ENCODE measurements at places on chromosomes 5 and 9. TPM values are rescaled to one million over a fixed set of nuclear protein-coding genes. Genes with fewer than 3 reads are reported as not detected.

DNA sequence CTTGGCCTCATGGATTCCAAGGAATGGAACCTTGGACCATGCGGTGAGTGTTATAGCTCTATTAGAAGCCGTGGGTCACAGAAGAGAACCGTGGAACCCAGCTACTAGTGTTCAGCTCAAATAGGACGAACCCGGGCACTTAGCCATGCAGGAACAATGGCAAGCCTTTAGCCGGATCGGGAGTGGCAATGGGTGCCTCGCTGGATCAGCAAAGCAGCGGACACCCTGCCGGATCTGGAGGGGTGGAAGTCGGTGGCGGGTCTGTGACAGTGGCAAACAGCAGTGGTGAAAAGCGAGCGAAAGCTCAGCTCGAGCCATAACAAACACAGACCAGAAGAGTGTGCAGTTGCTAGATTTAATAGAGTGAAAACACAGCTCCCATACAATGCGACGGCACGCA, 2.4 kb upstream of the CDO1 start:
- DNase-seq, result no peak

DNA sequence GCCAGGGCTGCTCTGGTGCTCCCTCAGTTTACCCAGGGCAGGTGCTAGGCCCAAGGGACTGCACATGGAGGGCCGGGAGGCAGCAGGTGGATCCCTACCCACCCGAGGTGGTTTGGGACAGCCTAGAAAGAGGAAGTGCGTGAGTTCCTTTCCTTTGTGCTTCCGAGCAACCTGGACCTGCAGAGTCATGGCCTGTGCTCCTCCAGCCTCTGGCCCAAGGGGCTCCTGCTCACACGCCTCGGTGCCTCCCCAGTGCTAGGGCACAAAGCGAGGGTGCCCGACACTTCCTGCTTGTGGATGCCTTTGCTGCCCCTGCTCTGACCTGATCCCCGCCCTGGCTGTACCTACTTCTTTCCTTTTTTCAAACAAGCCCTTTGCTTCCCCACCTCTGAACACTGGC, 79.3 kb downstream of the RXRA start:
- no peak for DNase-seq

- peak; percentile 13 for DNase-seq
Observed at GRCh38 chr5:113330533-113331208, 104.1 kb downstream of the TSSK1B start.

DNA sequence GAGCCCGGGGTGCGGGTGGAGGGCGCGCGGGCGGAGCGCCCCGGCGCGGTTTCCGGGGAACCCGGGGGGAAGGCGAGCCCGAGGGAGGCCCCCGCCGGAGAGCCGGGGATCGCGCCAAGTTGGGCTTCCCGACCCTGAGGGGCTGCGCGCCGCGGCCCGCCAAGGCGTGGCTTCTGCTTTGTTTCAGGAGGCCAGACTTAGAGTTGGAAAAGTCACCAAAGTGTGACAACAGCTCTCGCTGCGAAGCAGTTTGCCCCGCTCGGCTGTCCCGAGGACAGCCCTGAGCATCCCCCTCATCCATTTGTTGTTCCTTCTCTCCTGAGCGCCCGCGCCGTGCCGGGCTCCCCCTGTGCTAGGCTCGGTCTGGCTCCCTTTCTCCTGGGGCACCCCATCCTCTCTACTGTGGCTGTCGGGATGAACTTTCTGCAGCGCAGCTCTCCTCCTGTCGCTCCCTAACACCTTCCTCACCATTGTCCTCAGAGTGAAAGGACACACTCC, 410 bp downstream of the GLIPR2 start:
- no peak for DNase-seq

DNA sequence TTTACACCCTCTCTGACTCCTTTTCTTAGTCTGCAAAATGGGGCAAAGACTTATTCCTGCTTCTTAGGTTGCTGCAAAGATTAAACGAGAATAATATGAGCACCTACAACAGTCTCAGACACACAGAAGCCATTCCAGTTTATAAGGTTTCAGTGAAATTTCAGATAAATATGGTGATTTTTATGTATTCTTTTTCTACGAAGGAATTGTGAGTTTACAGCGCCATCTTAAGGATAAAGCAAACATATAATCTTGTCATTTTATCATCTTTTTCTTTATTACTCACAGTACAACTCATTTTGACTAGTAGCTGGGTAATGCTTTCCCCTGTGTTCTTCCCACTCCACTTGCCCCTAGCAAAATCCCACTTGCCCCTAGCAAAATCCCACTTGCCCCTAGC, 29.2 kb upstream of the SMC5 start:
- DNase-seq, result no peak

DNA sequence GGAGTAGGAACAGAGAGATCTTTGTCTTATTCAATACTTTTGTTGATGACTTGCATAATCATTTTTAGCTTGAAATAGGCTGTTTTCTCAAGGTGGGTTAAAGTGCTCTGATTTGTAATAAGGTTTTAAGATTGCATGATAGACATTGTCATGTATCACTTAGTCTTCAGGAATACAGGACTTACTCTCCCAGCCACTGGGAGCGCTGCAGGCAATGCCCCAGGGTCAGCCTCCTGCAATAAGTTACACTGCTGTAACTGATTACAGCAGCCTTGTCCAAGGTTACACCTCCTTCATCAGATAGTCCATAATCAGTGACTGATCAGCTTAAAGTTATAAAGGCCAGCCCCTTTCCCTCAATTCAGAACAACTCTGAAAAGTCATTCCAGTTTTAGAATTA, 218.6 kb downstream of the ESM1 start:
- no peak for DNase-seq

PHF24 gene
- total RNA-seq, result 0.09 TPM

GRCh38 chr9:120210274-120210673, 369.7 kb downstream of the CDK5RAP2 start:
- no peak for DNase-seq

HEMGN gene
- 1.5 TPM for total RNA-seq

MUSK gene
- not detected for total RNA-seq

DNA sequence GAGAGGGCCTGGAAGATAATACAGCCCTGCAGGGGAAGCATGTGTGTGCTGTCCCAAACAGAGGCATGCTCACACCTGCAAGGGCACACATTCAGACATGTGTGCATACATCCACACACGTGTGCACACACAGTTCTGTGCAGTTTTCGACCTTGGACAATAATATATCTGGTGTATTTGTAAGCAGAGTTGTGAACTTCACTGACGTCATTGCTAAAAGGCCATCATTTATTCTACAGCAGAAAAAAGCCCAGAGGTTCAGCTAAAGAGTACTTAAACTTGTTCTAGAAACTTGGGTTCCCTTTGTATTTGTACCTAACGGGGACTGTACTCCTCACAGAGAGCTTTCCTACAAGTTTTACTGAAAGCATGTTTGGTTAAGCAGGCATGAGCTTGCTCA, 19.5 kb downstream of the IRX2 start:
- no peak for DNase-seq

- DNase-seq, result no peak
Observed at GRCh38 chr5:103910011-103910410, 347.4 kb upstream of the NUDT12 start.

GRCh38 chr5:172952034-172952511, 7.2 kb upstream of the RPL26L1 start:
- DNase-seq, result no peak

PHYHD1 gene
- total RNA-seq, result 0.44 TPM

DNA sequence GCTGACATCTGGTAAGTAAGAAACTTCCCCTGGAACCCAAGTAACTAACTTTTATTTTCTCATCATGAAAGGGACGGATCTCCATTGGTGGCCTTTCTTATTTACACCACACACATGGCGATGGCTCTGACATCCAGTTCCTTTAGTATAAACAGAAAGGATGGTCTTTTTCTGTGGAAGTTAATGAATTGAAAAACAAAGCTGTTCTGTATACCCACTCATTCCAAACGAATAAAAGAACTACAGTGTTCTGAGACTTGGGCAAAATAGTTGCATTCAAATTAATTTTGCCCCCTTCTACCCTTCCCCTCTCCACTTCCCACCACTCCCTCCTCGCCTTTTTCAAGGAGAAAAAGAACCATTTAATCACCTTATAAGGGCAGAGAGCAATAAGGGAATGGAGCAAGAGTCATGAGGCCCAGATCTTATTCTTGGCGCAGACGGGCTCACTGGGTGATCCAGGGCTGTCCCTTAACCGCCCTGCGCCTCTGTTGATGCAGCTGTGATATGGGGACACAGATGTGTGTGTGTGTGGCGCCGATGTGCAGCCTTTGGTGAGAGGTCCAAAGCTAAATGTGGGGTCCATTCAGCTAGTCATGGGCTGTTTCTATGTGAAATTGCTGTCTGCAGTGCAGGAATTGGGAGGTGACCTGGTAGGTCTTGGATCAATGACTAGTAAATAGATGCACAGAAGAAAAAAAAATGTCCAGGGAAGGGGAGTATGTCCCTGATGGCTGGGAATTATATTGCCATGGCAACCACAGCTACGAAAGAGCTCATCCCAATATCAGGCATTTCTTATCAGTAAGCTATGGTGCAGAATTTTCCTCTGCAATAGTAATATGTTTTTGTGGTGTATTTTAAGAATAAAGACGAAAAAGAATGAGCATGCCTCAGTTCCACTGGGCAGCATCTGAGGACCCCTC, 141.5 kb upstream of the ERCC6L2 start:
- DNase-seq, result no peak

GABRA6 gene
- not detected for total RNA-seq

- DNase-seq, result no peak
Observed at GRCh38 chr9:33304362-33304761, 14.0 kb downstream of the NFX1 start.

GRCh38 chr9:107214915-107215314, 68.2 kb upstream of the RAD23B start:
- no peak for DNase-seq

- no peak for DNase-seq
Observed at GRCh38 chr9:77830618-77831285, 182.6 kb upstream of the GNA14 start.

- DNase-seq, result peak; percentile 43
Observed at GRCh38 chr9:5586391-5586802, 42.5 kb upstream of the RIC1 start.

DNA sequence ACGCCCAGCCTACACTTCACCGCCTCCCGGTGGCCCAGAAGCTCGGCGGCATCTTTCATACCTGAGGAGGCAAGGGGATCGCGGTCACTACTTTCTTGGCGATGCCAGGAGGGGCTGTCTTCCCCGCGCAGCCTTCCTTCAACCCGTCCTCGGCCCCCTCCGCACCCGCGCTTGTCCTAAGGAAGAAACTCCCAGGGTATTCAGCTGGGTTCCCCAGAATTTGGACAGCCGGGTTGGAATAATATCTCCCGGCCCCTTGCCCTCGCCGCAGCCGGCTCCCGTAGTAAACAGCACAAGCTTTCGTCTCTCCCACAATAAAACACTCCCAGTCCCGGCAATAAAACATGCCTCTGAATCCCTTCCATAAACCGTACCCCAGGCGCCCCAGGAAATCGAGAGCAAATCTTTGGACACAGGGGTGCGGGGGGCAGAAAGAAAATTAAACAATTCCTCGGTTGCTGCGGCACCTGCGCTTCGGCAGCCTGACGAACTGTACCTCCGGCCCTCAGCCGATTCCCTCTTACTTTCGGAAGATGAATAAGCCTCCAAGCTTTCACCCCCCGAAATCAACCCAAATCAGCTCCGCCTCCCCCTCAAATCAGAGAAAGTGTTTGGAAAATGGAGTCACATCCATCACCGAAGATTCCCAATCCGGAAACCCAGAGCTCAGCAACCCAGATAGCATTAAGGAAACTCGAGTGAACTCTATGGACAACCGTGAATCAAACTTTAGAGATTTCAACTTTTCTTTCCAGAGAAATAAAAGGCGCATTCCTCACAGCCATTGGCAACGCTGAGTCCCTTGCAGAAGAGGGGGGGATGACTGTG, 1.1 kb downstream of the OTP start:
- DNase-seq, result peak; percentile 21

GRCh38 chr9:93676310-93677047, 100.1 kb downstream of the PHF2 start:
- peak; percentile 2 for DNase-seq

GRCh38 chr9:20528253-20528652, 94.0 kb downstream of the MLLT3 start:
- DNase-seq, result no peak

GRCh38 chr9:81113453-81114124, 575.8 kb downstream of the TLE1 start:
- no peak for DNase-seq

DNA sequence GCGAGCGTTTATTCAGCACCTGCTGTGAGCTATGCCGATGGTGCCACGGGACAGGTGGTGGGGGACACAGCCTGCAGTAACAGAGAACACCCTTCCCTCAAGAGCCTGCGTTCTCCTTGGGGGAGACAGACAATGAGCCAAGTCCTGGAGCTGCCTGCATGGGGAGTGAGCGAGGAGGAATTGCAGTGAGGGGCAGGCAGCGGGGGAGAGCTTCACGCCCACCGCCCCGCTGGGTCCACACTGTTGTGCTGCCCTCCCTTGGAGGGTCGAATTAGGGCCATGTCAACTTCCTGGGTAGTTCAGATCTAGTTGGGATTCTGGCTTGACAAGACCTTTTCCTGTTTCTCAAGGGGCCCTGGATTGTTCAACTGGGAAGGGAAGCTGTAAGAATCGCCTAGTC, 55.5 kb upstream of the N4BP3 start:
- no peak for DNase-seq

DNA sequence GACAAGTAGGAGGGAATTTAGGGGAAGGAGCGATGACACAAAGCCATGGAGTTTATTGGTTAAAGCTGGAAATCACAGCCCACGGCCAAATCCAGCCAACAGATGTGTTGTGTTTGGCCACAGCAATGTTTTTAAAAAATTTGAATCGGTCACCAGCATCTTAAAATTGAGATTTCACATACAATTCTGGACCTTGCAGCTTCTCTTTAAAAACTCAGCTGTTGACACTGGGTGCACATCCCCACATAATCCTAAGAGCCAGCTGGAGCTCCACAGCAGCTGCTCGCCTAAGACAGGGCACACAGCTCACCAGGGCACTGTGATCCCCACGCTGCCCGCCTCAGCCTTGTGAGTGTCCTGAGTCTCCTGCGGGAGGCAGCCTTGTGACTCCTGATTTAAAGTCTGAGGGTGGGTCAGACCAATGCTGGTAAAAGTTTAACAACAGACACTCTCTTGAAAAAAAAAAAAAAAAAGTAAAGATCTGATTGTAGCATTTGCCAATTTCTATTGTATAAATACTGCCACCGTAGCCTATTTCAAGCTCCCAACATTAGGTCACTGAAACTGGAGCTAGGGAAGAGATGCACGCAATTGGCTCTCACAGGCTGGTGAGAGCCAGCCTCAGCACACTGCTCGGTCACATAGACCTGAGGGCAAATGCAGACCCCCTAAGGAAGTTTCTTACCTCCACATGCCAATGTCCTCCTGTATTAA, 124.8 kb downstream of the HSD17B3 start:
- DNase-seq, result no peak

DNA sequence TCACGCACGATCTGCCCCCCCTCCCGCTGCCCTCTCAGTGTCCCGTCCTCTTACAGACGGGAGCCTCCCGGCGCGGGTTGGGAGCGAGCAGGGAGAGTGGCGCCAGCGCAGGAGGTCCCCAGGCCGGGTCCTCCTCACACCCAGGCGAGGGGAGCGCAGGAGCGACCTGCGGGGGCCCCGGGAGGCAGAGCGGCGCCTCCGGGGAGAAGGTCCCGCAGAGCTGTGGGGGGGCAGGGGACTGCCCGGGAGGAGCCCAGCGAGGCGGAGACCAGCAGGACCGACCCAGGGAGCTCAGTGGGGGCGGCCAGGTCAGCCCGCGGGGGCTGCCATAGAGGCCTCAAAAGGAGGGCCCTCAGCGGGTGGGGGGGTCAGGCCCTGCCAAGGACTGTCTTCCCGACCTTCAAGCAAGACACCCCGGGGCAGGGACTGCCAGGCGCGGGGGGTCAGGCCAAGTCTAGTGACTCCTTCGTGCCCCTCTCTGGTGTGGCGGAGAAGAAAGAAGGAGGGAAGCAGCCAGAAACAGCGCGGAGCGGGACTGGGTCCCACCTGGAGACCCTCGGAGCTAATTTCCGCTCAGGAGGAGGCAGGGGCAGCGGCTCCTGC, 123.3 kb upstream of the ERCC6L2 start:
- DNase-seq, result no peak

All from activated CD4-positive, alpha-beta T cell treated with anti-CD3 and anti-CD28 coated beads for 36 hours (primary cell).